ENCODE measurements at places on chromosomes 2 and 18.

GRCh38 chr18:64678048-64678447, 529.2 kb upstream of the LINC00305 start:
- DNase-seq: no peak

GRCh38 chr2:44055229-44055628, 59.4 kb upstream of the LRPPRC start:
- no peak for DNase-seq

GRCh38 chr2:12661489-12661888, 55.2 kb upstream of the TRIB2 start:
- no peak for DNase-seq

DNA sequence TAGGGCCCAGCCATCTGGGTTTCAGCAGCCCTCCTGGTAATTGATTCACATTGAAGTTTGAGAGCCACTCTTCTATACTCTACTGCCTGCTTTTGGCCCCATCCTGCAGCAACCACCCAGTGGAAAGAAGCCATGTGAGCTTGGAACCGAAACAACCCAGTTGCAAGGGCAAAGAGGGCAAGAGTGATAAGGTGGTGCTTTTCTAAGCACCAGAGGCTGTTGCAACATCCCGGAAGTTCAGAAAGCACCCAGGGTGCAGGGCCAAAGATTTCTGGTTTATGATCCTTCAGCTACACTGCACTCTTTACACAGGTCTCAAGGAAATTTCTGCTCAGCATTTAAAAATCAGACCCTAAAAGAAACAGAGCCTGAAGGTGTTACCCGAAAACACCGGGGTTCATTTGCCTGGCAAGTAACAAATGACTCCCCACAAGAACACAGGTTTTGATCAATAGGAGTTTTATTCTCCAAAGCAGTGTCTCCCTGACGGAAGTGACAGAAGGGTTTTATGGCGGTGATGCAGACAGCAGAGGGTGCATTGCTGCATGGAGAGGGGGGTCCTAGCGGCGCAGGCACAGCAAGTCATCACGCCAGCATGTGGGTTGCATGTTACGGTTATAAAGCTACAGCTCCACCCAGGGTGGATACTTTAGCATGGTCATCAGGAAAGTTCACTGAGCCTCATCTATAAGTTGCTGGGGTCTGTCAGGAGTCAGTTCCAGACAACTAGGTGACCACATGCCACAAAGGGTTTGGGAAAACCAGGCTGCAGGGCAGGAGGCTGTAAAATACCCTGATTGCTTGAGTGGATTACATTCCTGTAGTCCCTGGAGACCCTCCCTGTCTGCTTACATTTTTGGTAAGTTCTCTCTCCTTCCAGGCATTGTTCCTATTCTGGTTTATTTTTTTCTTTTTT, 28.8 kb upstream of the TMEM37 start:
- DNase-seq: no peak

GRCh38 chr2:10089565-10090190, 9.5 kb upstream of the CYS1 start:
- no peak for DNase-seq

GRCh38 chr18:59067873-59068272, 71.8 kb upstream of the SEC11C start:
- DNase-seq: peak; percentile 26

GRCh38 chr2:58698620-58699019, 457.5 kb upstream of the FANCL start:
- no peak for DNase-seq

DNA sequence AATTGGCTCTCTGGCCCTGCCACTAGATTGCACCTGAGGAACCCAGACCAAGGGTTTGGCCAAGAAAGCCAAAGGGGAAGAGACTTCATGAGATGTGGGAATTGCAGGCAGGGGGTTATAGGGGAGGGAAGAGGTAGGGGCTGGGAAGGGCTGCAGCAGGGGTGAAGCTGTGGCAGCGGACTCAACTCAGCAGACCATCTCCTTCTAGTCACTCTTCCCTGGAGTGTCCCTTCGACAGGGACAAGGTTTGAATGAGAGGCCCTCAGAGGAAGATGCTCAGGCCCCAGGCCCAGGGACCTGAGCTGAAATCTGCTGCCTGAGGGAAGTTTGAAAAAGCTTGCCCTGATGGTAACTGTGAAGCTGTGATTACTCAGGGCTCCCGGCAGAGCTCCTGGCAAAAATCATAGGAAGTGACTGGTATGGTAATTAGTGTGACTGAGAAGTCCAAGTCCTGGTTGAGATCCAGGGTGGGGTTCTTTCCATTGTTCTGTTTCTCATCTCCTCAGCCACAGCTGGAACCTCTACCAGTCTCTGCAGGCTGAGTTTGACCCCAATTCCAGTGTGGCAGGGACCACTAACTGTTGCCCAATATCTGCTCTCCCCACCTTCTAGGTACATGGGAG, 300.9 kb downstream of the CYP26B1 start:
- no peak for DNase-seq

DNA sequence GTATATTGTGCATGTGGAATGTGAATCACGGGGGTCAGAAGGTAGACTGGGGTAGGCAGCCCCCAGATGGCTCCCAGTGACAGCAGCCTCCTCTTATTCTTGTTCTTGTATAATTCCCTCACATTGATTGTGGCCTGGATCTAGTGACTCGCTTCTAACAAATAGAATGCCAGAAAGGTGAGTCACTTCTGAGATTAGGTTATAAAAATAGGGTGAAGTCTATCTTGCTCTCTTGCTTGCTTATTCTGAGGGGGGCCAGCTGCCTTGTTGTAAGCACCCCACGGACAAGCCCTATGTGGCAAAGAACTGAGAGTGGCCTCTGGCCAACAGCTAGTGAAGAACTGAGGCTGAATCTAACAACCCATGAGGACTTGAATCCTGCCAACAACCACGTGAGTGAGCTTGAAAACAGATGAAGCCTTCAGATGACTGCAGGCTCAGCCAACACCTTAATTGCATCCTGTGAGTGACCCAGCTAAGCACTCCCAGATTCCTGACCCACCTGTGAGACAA, 15.6 kb upstream of the RMND5A start:
- DNase-seq: no peak

DNA sequence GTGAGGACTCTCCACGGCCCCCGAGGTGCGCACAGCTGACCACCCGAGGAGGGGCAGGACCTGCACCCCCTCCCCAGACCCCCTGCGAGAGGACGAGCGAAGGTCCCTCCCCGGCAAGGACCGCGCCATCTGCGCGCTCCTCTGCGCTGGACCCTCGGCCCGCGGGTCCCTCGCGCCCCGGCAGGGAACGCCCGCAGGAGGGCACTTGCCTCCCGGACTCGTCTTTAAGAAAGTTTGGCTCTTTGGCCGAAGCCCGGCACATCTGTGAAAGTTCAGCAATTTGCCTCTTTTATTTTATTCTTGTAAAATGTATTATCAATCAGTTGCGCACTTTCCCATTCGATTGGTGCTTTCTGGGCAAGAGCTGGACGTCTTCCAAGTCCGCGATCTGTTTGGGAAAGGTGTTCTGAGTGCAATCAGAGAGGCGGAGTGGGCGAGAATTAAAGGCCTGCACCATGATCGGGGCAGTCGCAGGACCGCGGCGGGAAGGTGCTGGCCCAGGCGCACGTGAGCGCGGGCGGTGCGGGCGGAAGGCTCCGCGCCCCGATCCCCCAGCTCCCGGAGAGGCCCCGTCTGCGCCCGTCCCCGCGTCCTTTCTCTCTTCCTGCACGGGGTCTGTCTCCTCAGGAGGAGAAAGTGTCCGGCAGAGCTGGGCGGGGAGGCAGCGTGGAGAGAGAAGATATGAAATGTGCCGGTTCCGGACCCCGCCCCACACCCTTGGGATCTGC, 1.6 kb upstream of the ALKAL2 start:
- no peak for DNase-seq

GRCh38 chr2:157257312-157258252, at the start of gene GALNT5:
GALNT5 (plus strand) TSS chr2:157257705; CDS start chr2:157258083, 378 bp downstream.
- DNase-seq: no peak

- no peak for DNase-seq
These were observed 69.9 kb downstream of the CDC42EP3 start for GRCh38 chr2:37601569-37601968.

DNA sequence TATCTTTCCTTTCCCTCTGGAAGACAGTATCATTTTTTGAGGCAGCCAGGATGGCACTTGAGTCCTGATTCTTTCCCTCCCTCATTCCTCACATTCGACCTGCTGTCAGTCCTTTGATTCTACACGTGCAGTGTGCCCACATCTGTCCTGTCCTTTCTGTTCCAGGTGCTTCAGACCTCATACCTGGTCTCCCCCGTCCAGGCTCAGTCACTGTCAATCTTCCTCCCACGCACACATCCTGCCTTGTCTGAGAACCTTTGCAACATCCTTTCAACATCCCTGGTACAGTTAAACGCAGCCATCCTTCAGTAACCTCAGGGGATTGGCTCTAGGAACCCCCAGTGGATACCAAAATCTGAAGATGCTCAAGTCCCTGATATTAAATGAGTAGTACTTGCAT, 10.1 kb downstream of the BCL2 start:
- DNase-seq: no peak

DNA sequence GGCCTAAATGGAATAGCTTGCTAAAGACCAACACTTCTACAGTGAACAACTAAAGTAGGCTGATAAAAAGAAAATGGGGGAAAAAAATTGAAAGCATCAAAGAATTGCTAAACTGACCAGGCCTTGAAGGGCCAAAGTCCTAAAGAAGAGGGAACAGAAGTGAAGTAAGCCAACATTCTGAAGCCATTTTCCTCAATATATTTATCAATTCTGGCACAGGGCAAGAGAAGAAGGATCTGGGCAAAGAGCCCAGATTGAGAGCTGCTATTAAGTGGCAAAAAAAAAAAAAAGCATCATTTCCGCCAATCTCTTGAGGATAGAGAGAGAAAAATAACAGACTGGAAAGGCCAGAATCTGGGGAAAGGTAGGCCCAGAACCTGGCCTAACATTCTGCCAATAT, 25.7 kb downstream of the FANCL start:
- no peak for DNase-seq

DNA sequence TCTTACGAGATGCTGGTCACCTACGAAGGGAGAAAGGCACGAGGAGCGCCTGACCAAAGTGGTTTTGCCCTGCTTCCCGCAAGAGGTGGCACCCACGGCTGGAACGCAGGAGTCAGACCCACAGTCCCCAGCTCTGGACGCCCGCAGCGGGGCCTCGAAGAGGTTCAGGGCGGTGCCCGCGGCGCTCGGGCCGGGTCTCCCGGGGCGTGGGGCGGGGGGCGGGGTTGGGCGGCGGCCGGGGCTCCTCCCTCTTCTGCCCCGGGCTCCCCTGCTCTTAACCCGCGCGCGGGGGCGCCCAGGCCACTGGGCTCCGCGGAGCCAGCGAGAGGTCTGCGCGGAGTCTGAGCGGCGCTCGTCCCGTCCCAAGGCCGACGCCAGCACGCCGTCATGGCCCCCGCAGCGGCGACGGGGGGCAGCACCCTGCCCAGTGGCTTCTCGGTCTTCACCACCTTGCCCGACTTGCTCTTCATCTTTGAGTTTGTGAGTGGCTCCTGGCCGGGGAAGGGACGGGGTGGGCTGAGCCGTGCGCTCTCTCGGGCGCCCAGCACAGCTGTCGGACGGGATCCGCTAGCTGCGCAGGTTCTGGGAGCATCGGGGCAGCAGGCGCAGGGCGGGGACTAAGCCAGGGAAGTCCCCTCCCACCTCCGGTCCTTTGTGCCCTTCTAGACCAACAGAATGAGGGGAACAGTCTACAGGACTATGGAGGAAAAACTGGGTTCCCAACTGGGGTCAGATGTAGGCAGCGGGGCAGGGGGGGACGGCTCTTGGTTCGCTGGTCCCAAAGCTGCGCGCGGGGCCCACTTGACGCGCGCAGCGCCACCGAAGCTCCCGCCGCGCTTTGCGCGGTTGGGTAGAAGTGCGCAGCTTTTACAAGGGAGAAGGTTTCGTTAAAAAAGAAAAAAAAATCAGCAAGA, at the start of gene MAL:
TSS of gene MAL (plus strand) at position 303 of the 914 bp plus-strand sequence. CDS start at position 388, 85 bp downstream.
- DNase-seq: no peak

GRCh38 chr18:55269622-55270021, 310.4 kb upstream of the CCDC68 start:
- no peak for DNase-seq

- DNase-seq: no peak
These were observed 94.1 kb upstream of the ZNF804A start for GRCh38 chr2:184504252-184504651.

DNA sequence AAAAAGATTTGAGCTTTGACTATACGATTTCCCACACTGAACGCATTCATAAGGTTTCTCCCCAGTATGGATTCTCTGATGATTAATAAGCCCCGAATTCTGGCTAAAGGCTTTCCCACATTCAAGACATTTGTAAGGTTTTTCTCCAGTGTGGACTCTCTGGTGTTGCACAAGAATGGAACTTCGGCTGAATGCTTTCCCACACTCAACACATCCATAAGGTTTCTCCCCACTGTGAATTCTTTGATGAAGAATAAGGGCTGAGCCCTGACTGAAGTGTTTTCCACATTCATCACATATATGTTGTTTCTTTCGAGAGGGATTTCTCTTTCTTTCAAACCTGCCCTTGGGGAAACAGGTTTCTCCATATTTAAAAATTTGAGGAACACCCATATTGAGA, 6.9 kb downstream of the ZNF24 start:
- no peak for DNase-seq

DNA sequence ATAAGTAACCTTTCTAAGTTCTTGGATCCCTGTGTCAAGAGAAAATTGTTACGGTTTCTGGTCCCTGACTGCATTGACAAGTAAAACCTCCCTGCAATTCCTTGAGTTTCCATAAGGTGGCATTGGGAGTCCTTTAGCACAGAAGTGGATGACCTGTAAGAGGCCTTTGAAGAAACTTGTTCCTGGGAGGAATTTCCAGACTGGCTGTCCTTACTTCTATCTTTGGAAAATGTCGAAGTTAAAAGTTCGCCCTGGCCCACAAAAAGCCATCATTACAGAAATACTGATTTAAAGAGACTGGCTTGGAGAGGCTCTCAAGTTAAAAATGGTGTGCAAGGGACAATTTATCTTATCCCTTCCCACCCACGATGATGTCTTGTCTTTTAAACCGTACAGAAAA, 218.4 kb downstream of the CDH20 start:
- DNase-seq: peak; percentile 16

DNA sequence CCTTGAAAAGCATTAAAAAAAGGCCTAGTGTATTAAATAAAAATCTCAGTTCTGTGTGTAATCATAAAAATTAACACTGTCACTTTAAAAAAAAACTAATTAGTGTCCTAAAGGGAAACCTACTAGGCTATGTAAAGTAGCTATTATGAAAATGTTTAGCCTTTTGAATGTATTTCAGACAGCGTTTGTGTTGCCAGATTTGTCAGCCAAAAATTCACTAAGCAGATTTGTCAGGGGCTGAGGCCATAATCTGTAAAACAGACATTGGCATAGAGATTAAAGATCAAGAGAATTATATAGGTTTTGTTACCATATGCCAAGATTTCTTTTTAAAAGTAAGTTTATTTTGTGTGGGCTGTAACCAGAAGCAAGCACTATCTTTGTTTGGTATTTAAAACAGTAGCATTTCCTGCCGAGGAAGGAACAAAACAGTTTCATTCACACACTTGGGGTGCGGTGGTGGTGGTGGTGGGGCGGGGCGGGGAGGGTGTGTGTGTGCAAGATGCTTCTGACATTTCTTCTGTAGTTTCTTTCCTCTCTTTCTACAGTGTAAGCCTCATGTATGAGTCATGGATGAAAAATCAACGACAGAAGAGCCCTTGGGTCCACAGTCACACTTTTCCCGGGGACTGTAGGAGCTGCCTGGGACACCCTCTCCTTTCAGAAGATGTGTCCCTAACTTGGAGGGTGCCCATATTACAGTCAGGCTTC, 328.5 kb upstream of the FANCL start:
- DNase-seq: no peak

GRCh38 chr18:47946889-47947288, 16.4 kb upstream of the SMAD2 start:
- DNase-seq: no peak
